Purkinje cell (primary cell): ENCODE measurements at places on chromosomes 3 and 15. TPM values are rescaled to one million over a fixed set of nuclear protein-coding genes. Genes with fewer than 3 reads are reported as not detected.

DNAJC13 gene
- polyA plus RNA-seq, result 6.5 and 17.2 TPM in 2 replicates

DAPK2 gene
- 0.29 and 0.46 TPM in 2 replicates for polyA plus RNA-seq

GDPGP1 gene
- 2.6 and 3.0 TPM in 2 replicates for polyA plus RNA-seq

HYAL1 gene
- 0.83 TPM in 1 of 2 replicates, not detected in the other for polyA plus RNA-seq

ACKR2 gene
- polyA plus RNA-seq, result 0.73 and 4.6 TPM in 2 replicates

GOLGA6L7 gene
- not detected in 2 replicates for polyA plus RNA-seq

CHRNA5 gene
- polyA plus RNA-seq, result 0.16 and 7.7 TPM in 2 replicates

PATL2 gene
- polyA plus RNA-seq, result not detected in 2 replicates

XCR1 gene
- polyA plus RNA-seq, result not detected in 2 replicates

CCR3 gene
- not detected in 2 replicates for polyA plus RNA-seq

RMDN3 gene
- polyA plus RNA-seq, result 22.7 and 31.4 TPM in 2 replicates

PCOLCE2 gene
- polyA plus RNA-seq, result not detected in 2 replicates

SNURF gene
- 13.8 and 19.7 TPM in 2 replicates for polyA plus RNA-seq

FEZF2 gene
- 3.8 TPM in 1 of 2 replicates, not detected in the other for polyA plus RNA-seq

SPATA12 gene
- not detected in 2 replicates for polyA plus RNA-seq

CACNA2D2 gene
- 39.3 and 63.3 TPM in 2 replicates for polyA plus RNA-seq

TRANK1 gene
- 1.9 and 2.1 TPM in 2 replicates for polyA plus RNA-seq

HYKK gene
- polyA plus RNA-seq, result 6.2 and 15.1 TPM in 2 replicates

LYZL4 gene
- polyA plus RNA-seq, result not detected in 2 replicates

CACNA1D gene
- polyA plus RNA-seq, result 1.9 and 3.1 TPM in 2 replicates

CMSS1 gene
- polyA plus RNA-seq, result 118 and 128 TPM in 2 replicates

ZBTB38 gene
- polyA plus RNA-seq, result 77.4 and 116 TPM in 2 replicates

ATP1B3 gene
- polyA plus RNA-seq, result 106 and 144 TPM in 2 replicates

INSYN1 gene
- polyA plus RNA-seq, result 1.6 and 3.0 TPM in 2 replicates

RUVBL1 gene
- polyA plus RNA-seq, result 17.7 and 22.1 TPM in 2 replicates

CHRM5 gene
- polyA plus RNA-seq, result not detected in 2 replicates

SEMA3F gene
- polyA plus RNA-seq, result 0.10 TPM in 1 of 2 replicates, not detected in the other

MOBP gene
- 2.7 and 4.5 TPM in 2 replicates for polyA plus RNA-seq

ACTRT3 gene
- 1.5 TPM in 2 replicates for polyA plus RNA-seq

TSEN2 gene
- 25.3 and 26.3 TPM in 2 replicates for polyA plus RNA-seq

NRROS gene
- not detected in 2 replicates for polyA plus RNA-seq

NOX5 gene
- 0.05 TPM in 1 of 2 replicates, not detected in the other for polyA plus RNA-seq

SRGAP3 gene
- 14.0 and 36.2 TPM in 2 replicates for polyA plus RNA-seq

ONECUT1 gene
- not detected in 2 replicates for polyA plus RNA-seq

CLN6 gene
- 0.31 and 0.45 TPM in 2 replicates for polyA plus RNA-seq

ADGRG7 gene
- not detected in 2 replicates for polyA plus RNA-seq

TKT gene
- polyA plus RNA-seq, result 23.5 and 26.7 TPM in 2 replicates

TTC14 gene
- polyA plus RNA-seq, result 41.3 and 47.6 TPM in 2 replicates

EFL1 gene
- 7.5 and 10.1 TPM in 2 replicates for polyA plus RNA-seq

HGD gene
- polyA plus RNA-seq, result not detected in 2 replicates

AADAC gene
- polyA plus RNA-seq, result not detected in 2 replicates

GUCA1C gene
- polyA plus RNA-seq, result not detected in 2 replicates

XYLB gene
- 0.23 TPM in 1 of 2 replicates, not detected in the other for polyA plus RNA-seq

LRRC58 gene
- 13.0 and 18.4 TPM in 2 replicates for polyA plus RNA-seq

CATSPER2 gene
- polyA plus RNA-seq, result 8.9 and 13.0 TPM in 2 replicates

ARHGEF26 gene
- 6.3 and 10.9 TPM in 2 replicates for polyA plus RNA-seq

FGF7 gene
- polyA plus RNA-seq, result 0.94 and 2.0 TPM in 2 replicates

FRMD4B gene
- 0.27 and 0.51 TPM in 2 replicates for polyA plus RNA-seq

B2M gene
- polyA plus RNA-seq, result 2,747 and 3,416 TPM in 2 replicates

ST3GAL6 gene
- polyA plus RNA-seq, result 39.4 and 46.5 TPM in 2 replicates

CHSY1 gene
- 3.3 and 4.4 TPM in 2 replicates for polyA plus RNA-seq

TAGLN3 gene
- 15.0 and 181 TPM in 2 replicates for polyA plus RNA-seq

PXYLP1 gene
- polyA plus RNA-seq, result 37.4 and 43.3 TPM in 2 replicates

DVL3 gene
- polyA plus RNA-seq, result 2.8 and 3.7 TPM in 2 replicates

GRIP2 gene
- polyA plus RNA-seq, result 0.36 and 1.6 TPM in 2 replicates

MCF2L2 gene
- polyA plus RNA-seq, result 7.0 and 21.9 TPM in 2 replicates

FETUB gene
- polyA plus RNA-seq, result not detected in 2 replicates

SERPINI2 gene
- 0.44 and 5.8 TPM in 2 replicates for polyA plus RNA-seq
